ENCODE measurements at places on chromosomes 7 and 10. TPM values are rescaled to one million over a fixed set of nuclear protein-coding genes. Genes with fewer than 3 reads are reported as not detected.

- no peak for DNase-seq
Observed at GRCh38 chr7:28732071-28732869, 225.9 kb downstream of the TRIL start.

DNA sequence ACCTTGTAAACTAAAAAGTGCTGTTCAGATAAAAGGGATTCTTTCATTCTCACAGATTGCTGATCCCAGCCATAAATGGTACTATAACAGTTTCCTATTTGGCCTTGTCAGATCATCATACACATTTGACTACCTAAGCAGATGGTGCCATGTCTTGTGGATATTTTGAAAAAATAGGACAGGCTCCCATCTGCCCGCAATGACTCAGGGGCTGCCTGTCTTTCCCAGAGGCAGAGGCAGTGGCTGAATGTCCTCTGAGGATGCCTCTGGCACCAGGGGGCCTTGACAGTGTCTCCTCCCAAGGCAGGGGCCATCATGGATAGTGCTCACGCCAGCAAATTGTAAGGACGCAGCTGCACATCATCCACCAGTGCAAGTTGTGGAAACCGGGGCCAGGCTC lies 323.0 kb upstream of the PODXL start:
- no peak for DNase-seq

- no peak for DNase-seq
Observed at GRCh38 chr10:76399226-76399625, 967.8 kb downstream of the LRMDA start.

Gene TCF7L2
- 3.9 TPM for total RNA-seq

Gene SCD
- total RNA-seq, result 867 TPM

All from SK-MEL-5 (cell line).